ENCODE measurements at places on chromosomes 12 and 14. TPM values are rescaled to one million over a fixed set of nuclear protein-coding genes. Genes with fewer than 3 reads are reported as not detected.

The SMCO2 gene
- total RNA-seq = not detected

- DNase-seq = no peak
Observed at GRCh38 chr12:121366063-121366459, 13.8 kb upstream of the ANAPC5 start.

DNA sequence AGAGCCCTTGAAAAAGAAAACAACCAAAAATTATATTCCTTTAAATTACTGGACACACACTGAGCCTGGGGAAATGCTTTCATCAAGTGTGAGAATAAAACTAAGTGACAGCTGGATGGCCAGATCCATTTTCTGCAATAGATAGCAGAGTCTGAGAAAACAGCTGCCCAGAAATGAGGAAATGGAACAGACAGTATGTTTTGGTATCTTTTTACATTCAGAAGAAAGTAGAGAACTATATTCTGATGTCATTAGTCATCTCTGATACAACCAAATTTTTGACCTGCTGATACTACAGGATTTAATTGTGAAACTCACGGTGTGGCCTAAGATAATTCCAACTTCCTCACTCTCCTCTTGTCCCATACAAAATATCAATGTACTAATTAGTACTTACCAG, 78.2 kb downstream of the HMGA2 start:
- DNase-seq = no peak

- DNase-seq = no peak
Observed at GRCh38 chr14:64409126-64409920, 21.2 kb downstream of the MTHFD1 start.

DNA sequence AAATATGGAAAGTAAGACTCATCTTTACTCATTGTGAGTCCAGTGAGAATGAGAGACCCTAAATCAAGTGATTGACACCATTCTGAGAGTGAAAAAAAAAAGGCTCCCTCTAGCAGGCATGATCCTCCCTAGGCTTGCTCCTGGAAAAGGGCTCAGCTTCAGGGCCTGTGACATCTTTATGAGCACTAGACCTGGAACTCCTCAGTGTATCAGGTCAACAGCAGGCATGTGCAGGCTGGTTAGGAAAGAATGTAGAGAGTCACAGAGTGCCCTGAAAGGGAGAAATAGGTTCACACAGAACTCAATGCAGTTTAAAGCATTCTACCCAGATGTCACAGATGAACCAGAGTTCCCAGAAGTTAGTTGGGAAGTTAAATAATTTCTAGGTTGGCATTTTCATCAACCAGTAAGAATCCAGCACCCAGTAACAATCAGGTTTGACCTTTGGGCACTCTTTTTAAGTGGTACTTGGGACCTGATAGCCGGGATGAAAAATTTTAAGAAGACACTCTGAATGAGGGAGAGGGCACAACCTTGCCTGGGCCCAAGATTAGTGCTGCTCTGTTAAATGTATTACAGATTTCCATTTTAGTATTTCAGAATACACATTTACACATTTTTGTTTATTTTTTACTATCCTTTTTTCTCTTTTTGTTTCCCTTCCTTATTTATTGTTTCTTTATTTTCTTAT, 828.8 kb downstream of the C12orf50 start:
- no peak for DNase-seq

The CD27 gene
- total RNA-seq = 0.16 TPM

GRCh38 chr14:64787619-64788018, 83.4 kb downstream of the PLEKHG3 start:
- DNase-seq = no peak

The EFS gene
- 48.4 TPM for total RNA-seq

The FBLN5 gene
- 26.3 TPM for total RNA-seq

The SSTR1 gene
- total RNA-seq = 1.2 TPM

GRCh38 chr14:65027127-65027799, 40.6 kb downstream of the FNTB start:
- peak; percentile 52 for DNase-seq

GRCh38 chr14:51211149-51211548, 28.9 kb upstream of the TMX1 start:
- DNase-seq = no peak

Measured in lower leg skin (tissue), 4 donors.